ENCODE measurements at places on chromosomes 6 and 20.

GRCh38 chr6:72560721-72561593, 60.9 kb upstream of the KCNQ5 start:
- peak; percentile 82 for ATAC-seq

GRCh38 chr20:25499855-25500434, 85.4 kb downstream of the NINL start:
- ATAC-seq, result no peak

DNA sequence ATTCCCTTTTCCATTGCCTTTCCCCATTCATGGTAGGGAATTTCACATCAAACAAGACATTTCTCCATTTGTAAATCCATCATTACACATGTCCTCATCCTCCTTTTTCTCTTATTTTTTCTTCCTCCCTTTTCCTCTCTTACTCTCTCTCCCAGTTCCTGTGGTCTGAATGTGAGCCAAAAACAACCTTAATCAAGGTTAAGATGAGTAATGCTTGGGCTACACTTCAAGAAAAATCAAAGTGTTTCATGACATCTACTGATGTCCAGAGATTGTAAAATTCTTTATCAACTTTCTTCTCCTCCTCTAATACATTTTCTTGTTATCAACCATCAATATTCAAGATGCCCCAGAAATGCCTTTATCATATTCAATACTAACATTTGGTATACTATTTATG, 208.0 kb upstream of the PRND start:
- ATAC-seq, result peak; percentile 55

DNA sequence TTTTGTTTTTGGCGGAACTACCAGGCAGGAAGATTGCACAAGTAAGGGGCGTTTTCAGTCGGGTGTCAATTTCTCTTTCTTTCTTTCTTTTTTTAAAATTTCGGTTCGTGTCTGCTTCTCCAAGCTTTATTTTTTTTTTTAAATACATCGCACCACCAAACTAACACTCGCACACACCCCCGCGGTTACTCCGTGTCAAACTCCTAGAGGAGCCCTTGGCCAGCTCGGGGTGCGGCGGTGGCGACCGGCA, 338 bp downstream of the UTRN start:
- ATAC-seq, result peak; percentile 34

GRCh38 chr6:3071568-3071967, 3.3 kb downstream of the RIPK1 start:
- no peak for ATAC-seq
